ENCODE measurements at places on chromosomes 16 and 17. TPM values are rescaled to one million over a fixed set of nuclear protein-coding genes. Genes with fewer than 3 reads are reported as not detected.

DNA sequence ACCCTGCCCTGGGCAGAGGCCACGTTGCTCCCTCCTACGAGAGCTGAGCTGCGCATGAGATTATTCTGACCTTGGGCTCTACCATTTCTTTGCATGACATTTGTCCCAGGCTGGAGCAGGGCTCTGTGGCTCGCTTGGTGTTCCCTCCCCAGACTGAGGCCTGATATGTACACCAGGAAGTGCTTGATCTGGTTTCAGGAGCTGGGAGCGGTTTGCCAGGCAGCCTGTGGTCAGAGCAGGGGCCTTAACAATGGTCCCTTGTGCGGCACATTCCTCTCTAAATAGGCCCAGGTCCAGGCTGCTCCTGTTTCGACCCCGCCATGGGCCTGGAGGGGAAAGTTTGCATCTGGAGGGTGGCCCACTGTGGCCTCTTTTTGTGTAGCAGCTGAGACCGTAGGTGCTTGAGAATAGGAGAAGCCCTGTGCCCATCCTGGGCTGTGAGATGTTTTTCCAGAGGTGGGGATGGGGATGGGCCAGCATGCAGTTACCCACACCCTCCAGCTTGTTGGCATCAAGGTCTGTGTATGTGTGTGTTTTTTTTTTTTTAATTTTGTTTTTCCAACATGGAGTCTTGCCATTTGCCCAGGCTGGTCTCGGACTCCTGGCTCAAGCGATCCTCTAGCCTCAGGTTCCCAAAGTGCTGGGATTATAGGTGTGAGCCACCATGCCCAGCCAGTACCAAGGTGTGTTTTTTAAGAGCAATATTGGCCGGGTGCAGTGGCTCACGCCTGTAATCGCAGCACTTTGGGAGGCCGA, 253.9 kb downstream of the SEC14L1 start:
- no peak for DNase-seq
- peaks cover 43% of the 10 kb centered on the region for H3K4me1 ChIP-seq
- H3K27ac ChIP-seq, result no peak overlapping the region

- peaks cover 9% of the 10 kb centered on the region for H3K27me3 ChIP-seq
- peaks cover 3% of the 10 kb centered on the region for H3K4me1 ChIP-seq
- no peaks in the 10 kb centered on the region for H3K36me3 ChIP-seq
- H3K27ac ChIP-seq, result no peak overlapping the region
- no peak for DNase-seq
- no peak overlapping the region for H3K4me3 ChIP-seq
Measured at GRCh38 chr17:78940708-78941107, 15.5 kb upstream of the TIMP2 start.

DNA sequence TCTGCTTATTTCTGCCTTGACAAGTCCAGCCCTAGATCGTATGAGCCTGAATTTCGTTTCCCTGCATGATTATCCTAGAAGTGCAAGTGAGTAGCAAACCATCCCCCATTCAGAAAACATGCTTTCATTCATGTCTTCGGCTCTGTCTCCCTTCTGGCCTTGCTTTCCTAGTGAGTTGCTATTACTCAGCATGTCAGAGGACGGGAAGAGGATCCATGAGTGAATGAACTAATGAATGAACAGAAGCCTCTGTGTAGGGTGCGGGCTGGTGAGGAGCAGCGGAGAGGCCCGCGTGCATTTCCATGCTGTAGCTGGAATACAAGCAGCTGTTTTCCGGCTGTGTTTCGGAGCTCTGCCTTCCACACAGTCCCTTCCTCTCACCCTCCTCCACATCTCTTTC, 155.7 kb upstream of the NOL11 start:
- H3K27ac ChIP-seq, result no peak overlapping the region
- no peak for DNase-seq
- H3K4me1 ChIP-seq, result no peaks in the 10 kb centered on the region
- no peak overlapping the region for H3K4me3 ChIP-seq
- H3K36me3 ChIP-seq, result no peaks in the 10 kb centered on the region

KRTAP1-5 gene
- total RNA-seq, result not detected

DNA sequence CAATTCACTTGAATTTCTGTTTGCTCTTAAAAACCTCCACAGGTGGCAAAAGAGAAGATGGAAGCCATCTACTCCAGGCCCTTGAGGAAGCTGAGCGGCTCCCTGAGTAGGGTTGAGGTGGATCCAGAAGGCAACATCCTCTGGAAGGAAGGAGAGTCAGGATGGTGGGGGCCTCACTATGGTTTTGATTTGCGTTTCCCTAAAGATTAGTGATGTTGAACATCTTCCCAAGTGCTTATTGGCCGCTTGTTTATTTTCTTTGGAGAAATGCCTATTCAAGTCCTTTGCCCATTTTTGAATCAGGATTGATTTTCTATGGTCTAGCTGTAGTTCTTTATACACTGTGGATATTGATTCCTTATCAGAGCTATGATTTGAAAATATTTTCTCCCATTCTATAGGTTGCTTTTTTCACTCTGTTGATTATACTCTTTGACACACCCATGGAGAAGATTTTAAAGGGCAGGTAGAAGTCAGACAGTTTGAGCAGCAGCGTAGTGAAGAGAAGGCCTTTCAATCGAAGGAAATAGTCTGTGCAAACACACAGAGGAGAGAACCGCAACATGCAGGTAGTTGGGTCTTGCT, 58.6 kb downstream of the WSB1 start:
- peaks cover 8% of the 10 kb centered on the region for H3K4me1 ChIP-seq
- H3K4me3 ChIP-seq, result peak overlapping the region; percentile 86
- H3K27me3 ChIP-seq, result peaks cover 4% of the 10 kb centered on the region
- peak overlapping the region; percentile 87 for H3K27ac ChIP-seq
- H3K36me3 ChIP-seq, result peaks cover 6% of the 10 kb centered on the region

DNA sequence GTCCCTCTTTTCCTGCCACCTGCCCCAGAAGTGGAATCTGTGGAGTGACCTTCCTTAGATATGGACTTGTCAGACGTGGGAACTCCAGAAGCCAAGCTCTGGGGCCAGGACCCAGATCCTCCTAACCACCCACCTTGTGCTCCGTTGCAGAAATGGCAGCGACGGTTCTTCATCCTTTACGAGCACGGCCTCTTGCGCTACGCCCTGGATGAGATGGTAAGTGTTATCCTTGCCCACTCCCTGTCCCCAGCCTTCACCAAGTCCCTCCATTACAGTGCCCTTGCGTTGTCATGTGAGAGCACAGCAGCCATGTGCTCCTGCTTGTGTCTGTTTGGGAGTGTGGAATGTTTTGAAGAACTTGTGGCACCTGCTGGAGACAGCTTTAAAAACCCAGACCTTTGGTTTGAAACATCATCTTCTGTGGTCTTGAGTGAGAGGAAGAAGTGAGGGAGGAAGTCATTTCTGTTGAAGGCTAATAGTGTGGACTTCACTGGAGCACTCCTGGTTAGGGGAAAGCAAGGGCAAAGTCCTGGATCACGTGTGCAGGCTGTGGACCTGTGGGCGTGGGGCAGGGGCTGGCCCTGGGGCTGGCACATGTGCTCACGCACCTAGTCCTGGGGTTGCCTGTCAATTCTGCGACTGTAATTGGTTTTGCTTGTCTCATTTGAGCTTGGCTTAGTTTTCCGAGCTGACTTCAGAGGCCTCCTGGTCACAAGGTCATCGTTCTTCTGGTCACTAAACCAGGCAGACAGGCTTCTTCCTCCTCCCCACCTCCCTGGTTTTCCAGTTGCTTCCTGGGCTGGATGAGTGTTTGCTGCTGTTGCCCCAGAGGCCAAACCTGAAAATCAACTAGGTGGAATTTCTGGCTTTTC, 35.8 kb downstream of the MPRIP start:
- peaks cover 10% of the 10 kb centered on the region for H3K27me3 ChIP-seq
- DNase-seq, result peak; percentile 5
- no peak overlapping the region for H3K4me3 ChIP-seq
- H3K4me1 ChIP-seq, result peaks cover 58% of the 10 kb centered on the region
- no peaks in the 10 kb centered on the region for H3K36me3 ChIP-seq
- H3K27ac ChIP-seq, result peak overlapping the region; percentile 25

DNA sequence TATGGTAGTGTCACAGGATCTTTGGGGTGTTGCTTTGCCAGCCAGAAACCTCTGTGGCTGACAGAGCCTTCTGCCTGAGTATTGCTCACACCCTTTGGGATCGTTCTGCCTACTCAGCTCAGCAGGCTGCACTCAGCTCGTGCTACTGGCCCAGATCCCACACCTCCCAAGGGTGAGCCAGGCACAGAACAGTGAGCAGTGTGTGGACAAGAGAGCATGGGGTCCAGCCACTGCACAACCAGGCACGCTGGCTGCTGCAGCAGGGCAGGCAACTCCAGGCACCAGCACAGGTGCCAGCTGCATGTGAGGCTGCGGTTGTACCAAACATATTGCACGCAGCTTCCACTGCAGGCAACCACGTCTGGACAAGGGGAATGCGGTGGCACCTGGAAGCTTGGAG, 84.9 kb downstream of the CYB561 start:
- H3K4me3 ChIP-seq, result no peak overlapping the region
- H3K27me3 ChIP-seq, result no peaks in the 10 kb centered on the region
- no peak for DNase-seq
- no peak overlapping the region for H3K27ac ChIP-seq
- H3K4me1 ChIP-seq, result peaks cover 22% of the 10 kb centered on the region

DNA sequence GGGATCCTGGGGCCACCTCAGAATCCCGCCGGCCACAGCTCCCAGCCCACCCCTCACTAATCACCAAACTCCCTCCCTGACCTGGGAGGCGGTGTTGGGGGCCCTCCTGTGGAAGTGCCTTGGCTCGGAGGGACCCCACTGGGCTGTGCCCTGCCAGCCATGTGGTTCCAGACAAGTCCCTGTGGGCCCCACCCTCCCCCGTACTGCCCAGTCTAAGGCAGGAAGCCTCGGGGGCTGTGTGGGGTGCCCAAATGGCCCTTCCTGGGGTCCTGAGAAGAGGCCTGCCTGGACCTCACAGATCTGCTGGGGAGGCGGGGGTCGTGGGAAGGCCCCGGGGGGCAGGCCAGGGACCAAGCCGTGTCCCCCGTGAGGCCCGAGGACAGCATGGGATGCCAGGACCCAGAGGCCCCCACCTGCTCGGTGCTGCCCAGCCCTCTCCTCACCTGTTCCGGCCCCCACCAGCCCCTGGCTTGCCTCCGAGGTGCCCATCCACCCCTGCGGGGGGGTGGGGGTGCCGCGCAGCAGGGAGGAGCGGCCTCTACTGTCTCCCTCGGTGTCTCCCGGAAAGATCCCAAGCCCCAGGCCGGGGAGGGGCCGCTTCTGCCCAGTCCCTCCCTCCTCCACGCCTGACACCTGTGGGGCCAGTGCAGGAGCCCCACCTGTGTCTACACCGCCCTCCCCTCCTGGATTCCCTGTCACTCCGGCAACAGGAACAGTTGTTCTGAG, 9.3 kb upstream of the KREMEN2 start:
- H3K27me3 ChIP-seq, result peaks cover 15% of the 10 kb centered on the region
- H3K27ac ChIP-seq, result peak overlapping the region; percentile 90
- H3K4me3 ChIP-seq, result no peak overlapping the region
- DNase-seq, result no peak
- H3K4me1 ChIP-seq, result peaks cover 11% of the 10 kb centered on the region
- no peaks in the 10 kb centered on the region for H3K36me3 ChIP-seq

- H3K4me3 ChIP-seq, result no peak overlapping the region
- H3K36me3 ChIP-seq, result no peaks in the 10 kb centered on the region
- H3K4me1 ChIP-seq, result no peaks in the 10 kb centered on the region
- H3K27ac ChIP-seq, result no peak overlapping the region
Measured at GRCh38 chr16:1667271-1667670, 10.8 kb upstream of the JPT2 start.

- peaks cover 7% of the 10 kb centered on the region for H3K36me3 ChIP-seq
- H3K4me1 ChIP-seq, result peaks cover 21% of the 10 kb centered on the region
- DNase-seq, result no peak
- H3K4me3 ChIP-seq, result no peak overlapping the region
- peaks cover 2% of the 10 kb centered on the region for H3K27me3 ChIP-seq
Measured at GRCh38 chr17:27631897-27632725, 1.1 kb downstream of the LGALS9 start.

DNA sequence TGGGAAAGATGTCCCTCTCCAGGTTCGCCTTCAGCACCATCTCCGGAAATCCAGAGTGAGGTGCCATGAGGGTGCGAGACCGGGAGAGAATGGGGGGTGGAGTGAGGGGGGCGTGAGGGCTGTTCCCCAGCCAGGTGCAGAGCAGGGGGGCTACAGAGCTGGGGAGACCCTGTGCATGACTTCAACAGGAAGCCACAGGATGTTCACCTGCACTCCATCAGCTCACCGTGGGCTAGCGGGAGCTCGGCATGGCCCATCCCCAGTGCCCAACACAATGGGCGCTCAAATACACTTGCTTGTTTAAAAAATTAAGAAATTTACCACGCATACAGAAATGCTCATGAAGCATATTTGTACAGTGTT, 27.7 kb downstream of the TMEM235 start:
- H3K27me3 ChIP-seq, result peaks cover 1% of the 10 kb centered on the region
- no peaks in the 10 kb centered on the region for H3K36me3 ChIP-seq
- no peak overlapping the region for H3K27ac ChIP-seq
- no peak overlapping the region for H3K4me3 ChIP-seq

GRCh38 chr17:74249590-74250270, 24.3 kb upstream of the DNAI2 start:
- H3K36me3 ChIP-seq, result peaks cover 9% of the 10 kb centered on the region
- H3K4me3 ChIP-seq, result peak overlapping the region; percentile 25
- peaks cover 13% of the 10 kb centered on the region for H3K27me3 ChIP-seq
- DNase-seq, result no peak
- H3K4me1 ChIP-seq, result peaks cover 17% of the 10 kb centered on the region

G6PC3 gene
- 51.2 TPM for total RNA-seq

NPIPA3 gene
- total RNA-seq, result 3.3 TPM

DNA sequence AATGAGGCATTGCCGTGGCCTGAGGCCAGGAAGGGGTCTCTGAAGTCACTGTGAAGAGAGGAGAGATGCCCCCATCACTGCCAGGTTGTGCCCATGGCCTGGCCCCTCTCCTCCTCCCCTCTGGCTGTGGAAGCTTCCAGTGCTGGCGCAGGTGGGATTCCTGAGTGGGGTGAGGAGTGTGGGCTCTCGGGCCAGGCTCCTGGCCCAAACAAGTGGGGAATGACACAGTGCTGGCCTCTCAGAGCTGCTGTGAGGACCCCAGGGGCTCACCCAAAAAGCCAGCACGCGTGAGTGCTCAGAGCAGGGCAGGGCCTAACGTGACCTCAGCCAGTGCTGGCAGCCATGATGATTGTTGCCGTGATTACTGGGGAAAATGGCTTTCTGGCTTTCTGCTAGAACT, 53.5 kb upstream of the MTSS2 start:
- no peak overlapping the region for H3K4me3 ChIP-seq
- DNase-seq, result no peak
- peak overlapping the region; percentile 57 for H3K27ac ChIP-seq
- peaks cover 29% of the 10 kb centered on the region for H3K4me1 ChIP-seq
- peaks cover 13% of the 10 kb centered on the region for H3K36me3 ChIP-seq
- H3K27me3 ChIP-seq, result peaks cover 12% of the 10 kb centered on the region

TAT gene
- not detected for total RNA-seq
